DMS79 treated with DMSO at 0.1 percent for 48 hours (cell line): ENCODE measurements at places on chromosomes 11 and 22.

- no peak for DNase-seq
Observed at GRCh38 chr11:121059605-121060004, 35.7 kb downstream of the TBCEL start.

- no peak for DNase-seq
Observed at GRCh38 chr11:71429701-71430100, 18.5 kb downstream of the DHCR7 start.

DNA sequence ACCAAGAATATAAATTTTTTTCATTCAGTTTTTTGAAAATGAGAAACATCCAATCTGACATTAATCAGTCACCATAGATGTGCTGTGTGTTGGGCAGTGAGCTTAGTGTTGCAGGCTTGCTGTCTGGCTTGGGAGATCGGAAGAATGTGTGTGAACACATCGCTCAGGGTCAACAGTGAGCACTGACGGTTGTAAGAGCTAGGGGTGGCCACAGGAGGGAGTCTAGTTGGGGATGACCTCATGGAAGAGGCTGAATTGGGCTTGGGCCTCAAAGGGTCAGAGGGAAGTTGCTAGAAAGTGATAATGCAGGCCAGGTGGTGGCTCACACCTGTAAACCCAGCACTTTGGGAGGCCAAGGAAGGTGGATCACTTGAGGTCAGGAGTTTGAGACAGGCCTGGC is 375.4 kb downstream of the DDX10 start:
- no peak for DNase-seq

DNA sequence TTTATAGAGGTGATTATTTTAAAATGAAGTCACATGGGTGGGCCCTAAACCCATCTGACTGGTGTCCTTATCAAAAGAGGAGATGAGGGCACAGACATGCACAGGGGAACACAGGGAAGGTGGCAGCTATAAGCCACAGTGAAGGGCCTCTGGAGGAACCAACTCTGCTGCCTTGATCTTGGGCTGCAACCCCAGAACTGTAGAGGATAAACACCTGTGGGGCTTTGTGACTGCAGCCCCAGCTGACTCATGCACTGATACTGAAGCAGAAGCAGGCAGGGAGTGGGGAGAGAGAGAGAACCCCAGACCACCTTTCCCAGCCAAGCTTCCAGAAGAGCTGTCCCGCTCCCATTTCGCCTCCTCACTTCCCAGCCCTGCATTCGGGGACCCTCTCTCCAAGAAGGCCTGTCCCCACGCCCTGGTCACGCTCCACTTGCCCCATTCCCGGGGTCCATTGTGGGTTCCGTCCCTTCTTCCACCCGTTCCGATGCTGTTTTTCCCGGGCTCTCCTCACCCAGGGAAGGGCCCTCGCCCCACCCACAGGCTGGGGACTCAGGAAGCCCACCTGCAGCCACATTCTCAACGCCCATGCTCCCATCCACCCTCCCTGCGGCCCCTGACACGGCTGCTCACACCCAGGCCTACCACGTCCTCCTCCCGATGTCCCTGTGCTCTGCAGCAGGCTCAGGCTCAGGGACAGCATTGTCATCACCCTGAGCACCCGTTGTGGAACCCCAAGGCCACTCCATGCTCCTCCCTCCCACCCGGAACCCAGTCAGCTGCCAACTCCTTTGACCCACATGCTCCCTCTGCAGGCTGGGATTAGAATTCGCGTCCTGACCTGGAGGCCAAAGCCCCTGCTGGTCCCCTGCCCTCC is 90.8 kb upstream of the SHANK2 start:
- DNase-seq, result peak; percentile 35

- DNase-seq, result no peak
Observed at GRCh38 chr11:60984636-60985035, 13.2 kb downstream of the CD6 start.

DNA sequence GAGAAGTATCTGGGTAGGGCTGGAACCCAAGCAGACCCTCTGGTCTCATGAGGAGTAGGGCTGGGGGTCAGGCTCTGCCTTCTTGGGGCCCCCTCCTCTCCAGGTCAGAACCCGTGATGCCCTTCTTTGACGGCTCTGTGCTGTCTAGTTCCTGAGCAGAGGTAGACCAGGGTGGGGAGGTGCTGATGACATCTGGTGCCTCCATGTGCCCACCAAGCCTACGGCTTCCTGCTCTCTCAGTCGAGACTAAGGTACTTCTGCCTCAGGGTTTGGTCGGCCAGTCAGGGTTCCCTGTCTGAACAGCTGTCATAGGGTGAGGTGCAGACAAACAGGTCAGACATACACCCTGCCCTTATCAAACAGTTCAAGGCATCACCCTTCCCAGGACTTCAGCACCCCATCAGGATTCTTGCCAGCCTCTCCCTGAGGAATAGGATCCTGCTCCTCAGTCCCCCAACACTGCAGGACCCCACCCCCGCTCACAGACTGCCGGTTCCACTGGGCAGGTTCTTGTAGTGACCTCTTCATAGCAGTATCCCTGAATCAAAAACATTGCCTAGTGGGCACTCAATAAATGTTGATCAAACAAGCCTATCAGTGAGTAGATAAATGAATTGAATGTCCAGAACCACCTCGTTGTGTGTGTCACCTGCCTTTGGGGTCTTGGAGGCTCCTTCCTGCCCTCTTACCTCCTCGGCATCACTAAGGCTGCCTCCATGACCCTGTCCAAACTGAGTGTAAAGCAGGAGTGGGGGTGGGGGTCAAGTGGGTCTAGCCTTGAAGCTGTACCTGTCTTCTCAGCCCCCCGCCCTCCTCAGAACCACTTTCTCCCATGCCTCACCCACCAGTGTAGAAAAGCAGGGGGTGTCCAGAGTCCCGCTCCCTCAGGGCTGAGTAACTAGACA is 158.2 kb downstream of the BUD13 start:
- DNase-seq, result no peak

DNA sequence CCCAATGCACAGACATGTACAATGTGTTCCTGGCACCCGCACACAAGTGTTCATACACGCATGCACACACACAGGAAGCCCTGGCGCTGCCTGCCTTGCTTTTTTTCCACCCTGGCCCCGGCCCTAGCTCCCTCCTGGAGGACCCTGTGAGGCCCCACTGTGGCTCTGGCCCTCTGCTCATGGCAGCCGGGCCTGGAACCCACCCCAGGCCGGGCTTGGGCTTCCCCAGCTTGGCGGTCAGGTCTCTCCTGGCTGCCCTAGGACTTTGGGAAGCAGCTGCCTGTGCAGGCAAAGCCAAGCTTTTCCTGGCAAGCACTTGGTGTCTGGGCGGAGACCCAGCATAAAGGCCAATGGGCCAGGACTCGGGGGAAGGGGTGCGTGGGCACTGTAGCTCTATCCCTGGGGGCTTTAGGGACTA is 30.5 kb downstream of the CD82 start:
- DNase-seq, result peak; percentile 27

DNA sequence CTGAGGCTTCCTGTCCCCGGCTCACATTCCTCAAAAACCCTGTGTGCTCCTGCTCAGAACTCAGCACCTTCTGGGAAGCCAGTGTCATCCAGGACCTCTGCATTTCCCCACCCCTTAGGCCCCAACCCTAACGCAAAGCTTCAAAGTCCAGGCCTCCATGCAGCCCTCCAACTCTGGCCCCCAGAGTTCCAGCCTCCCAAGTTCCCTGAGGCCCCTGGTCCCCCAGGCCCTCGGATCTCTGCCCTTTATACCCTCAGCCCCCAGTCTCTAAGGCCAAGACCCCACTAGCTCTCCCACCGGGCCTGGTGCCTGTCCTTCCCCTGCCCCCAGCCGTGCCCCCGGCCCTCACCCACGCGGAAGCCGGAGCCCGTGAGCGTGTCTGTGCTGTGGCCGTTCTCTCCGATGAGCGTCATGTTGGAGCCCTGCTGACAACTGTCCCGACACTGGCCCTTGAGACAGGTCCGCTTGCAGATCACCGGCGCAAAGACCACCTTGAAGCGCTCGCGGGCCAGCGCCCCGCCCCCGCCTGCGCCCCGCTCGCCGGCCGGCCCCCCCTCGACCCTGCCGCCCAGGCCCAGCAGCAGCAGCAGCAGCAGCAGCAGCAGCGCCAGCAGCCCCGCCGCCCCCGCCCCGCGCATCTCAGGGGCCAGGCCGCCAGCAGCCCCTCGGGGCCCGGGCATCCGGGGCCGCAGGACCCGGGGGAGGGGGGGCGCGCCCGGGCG is 718 bp downstream of the LTBP3 start:
- DNase-seq, result no peak

GRCh38 chr22:20393705-20394476 is at the start of gene ZNF74:
TSS of gene ZNF74 (plus strand) at chr22:20394151. CDS start at chr22:20394629, 478 bp downstream.
- peak; percentile 70 for DNase-seq

- DNase-seq, result peak; percentile 30
Observed at GRCh38 chr11:77094841-77095365, 7.7 kb upstream of the OMP start.

- no peak for DNase-seq
Observed at GRCh38 chr22:50165436-50166123, 5.0 kb upstream of the PANX2 start.

DNA sequence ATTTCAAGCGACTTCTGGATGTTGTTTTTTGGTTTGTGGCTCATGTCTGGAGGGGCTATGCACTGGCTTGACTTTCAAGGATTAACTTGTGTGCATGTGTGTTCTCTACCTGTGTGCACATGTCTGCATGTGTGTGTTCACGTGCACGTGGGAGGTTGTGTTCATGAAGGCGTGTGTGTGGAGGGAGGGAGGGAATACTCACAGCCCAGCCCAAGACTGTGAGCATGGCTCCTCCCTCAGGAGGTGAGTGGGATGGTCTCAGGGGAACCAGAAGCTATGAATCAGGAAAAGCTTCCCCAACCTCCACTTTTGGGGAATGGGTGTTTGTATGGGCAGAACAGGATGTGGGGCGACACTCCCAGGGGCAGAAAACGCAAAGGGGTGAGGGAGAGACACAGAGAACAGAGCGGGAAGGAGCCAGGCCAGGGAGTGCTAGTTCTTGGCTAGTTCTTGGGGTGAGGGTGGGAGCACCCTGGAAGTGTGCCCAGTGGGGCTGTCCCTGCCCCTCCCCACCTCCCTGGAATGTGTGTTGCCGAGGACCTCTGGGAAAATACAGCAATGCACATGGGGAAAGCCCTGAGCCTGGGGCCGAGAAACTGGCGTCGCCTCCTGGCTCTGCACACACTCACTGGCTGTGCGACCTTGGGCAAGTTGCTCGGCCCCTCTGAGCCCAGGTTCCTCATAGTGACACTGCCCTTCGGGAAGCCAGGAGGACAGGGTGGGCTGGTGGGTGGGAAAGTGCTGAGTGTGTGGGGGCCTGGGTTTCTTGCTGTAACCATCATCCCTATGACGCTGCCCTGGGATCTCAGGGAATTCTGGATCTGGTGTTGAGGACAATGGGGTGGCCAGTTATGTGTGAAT is 16.9 kb upstream of the ALX4 start:
- no peak for DNase-seq

- DNase-seq, result no peak
Observed at GRCh38 chr11:67408437-67409200, 4.7 kb downstream of the TBC1D10C start.

GRCh38 chr11:6197466-6198200 is 1.4 kb upstream of the OR52W1 start:
- no peak for DNase-seq

GRCh38 chr11:12393691-12394090 is 16.3 kb downstream of the PARVA start:
- no peak for DNase-seq

DNA sequence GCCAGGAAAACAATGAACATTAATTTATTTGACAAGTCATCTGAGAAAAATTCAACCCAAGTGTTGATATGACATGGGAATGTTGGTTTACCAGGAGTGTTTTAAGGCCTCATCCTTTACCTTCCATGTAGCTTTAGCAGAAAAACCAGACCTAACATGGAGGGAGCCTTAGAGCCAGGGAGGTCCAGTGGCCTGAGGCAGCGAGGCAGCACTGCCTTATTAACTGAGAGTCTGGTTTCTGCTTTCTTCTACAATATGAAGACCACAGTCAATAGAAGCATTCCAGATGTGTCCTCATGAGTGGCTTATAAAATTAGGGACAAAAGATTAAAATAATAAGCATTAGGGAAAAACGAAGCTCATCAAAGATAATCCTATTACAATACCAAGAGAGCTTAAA is 61.5 kb downstream of the DKK3 start:
- no peak for DNase-seq

DNA sequence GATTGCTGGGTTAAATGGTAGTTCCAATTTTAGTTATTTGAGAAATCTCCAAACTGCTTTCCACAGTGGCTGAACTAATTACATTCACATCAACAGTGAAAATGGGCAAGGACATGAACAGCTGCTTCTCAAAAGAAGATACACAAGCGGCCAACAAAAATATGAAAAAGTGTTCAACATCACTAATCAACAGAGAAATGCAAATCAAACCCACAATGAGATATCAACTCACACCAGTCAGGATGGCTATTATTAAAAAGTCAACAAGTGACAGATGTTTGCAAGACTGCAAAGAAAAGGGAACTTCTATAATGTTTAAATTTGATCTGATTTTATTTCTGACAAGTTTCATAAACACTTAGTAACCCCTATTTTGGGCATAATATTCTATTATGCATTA is 537.5 kb downstream of the DLG2 start:
- no peak for DNase-seq

GRCh38 chr11:22830082-22830414 is 447 bp upstream of the SVIP start:
- DNase-seq, result no peak

DNA sequence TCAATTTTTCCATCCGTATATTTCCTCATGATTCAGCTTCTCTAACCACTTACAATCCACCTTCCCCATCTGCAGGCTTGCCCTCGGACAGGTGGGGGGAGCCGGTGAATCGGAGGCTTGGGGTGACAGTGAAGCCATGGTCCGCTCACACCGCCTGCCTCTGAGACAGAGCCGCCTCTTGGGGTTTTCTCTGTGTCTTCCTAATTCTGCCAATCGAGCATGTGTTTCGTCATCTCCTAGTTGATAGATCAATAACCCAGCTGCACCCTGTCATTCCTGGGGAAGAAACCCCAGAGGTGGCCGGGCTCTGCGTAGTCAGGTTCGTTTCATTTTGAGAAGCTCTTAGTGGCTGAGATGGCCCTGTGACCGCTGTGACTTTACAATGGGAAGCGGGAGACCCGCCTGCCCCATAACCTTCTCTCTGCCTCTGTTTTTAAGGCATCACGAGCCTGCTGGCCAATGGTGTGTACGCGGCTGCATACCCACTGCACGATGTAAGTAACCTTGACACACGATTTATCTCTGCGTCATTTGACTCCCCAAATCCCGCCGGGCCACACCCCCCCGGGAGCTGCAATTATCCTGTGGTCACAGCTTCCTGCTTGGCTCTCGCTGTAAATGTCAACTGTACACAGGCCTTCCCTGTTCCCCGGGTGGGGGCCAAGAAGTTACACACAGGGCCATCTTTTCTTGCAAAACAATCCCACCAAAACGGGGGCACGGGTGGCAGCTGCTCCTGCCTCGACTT is 33.3 kb downstream of the ANO1 start:
- peak; percentile 26 for DNase-seq

DNA sequence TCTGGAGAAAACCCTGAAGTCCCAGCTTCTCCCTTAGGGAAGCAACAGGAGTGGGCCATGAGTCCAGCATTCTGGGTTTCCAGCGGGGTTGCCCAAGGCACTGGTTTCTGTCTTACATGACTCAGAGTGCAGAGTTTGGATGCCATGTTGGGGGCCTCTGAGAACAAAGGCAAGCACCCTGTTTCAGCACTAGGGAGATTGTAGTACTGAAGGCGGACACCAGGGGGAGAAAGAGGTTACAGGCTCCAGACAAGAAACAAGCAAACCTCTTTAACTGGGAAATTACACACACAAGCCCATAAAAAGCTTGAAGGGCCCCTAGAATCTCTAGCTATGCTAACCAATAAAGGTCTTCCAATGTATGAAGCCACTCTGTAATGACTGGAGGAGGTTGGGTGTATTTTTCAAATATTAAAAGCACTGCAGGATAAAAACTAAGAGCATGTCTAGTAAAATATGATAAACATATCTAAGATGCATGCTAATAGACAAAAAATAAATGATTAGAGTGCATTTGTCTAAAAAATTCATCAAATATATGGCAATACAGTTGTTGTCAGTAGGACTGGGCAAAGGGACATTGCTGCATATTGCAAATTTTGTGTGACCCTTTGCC is 7.1 kb downstream of the MS4A6E start:
- peak; percentile 3 for DNase-seq
